Fibroblast of skin of back (primary cell): ENCODE measurements at places on chromosomes 12 and 14.

DNA sequence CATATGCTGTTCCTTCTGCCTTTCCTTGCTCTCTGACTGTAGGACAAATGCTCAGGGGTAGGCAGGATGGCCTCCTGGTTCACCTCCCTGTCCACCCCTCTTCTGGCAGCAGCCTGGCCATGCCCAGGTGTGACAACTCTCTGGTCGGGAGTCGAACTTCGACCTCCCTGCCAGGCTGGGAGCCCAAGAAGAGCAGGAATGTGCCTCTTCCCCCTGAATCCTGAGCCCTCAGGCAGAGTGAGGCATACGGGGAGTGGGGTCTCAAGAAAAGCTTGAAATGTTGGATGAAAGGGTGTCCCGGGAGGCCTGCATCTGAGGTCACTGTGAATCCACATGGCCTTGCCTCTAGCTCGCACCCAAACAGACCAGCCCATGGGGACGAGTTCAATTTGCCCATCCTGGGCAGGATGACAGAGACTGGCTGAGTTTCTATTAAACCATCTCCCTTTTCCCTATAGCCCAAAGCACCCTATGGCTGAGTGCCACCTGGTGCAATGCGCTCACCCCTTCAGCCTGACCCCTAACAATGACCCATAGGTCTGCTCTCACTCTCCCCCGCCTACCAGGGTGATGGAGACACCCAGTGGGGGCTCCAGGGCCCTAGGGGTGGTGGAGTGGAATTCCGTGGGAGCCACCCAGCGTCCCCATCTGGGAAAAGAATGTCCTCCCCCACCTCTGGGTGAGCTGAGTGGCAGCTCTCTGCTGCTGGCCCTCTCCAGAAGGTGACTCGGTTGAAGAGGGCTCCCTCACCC is 52.9 kb upstream of the DIO3 start:
- DNase-seq = no peak

DNA sequence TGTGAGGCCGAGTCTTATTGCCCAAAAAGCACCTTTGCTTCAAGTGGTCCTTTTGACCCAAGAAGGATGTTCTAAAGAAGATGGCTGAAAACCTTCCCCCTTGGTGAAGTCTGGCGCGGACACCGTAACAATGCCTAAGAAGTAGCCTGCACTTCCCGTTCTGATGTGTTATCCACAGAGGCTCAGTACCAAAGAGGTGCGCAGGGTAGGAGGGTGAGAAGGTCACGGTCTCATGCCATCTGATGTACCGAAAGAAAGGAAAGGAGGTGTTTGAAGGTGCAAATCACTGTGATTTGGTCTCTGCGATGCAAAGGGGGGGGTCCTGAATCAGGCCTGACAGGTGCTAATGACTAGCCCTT is 9.9 kb downstream of the PEBP1 start:
- DNase-seq = no peak

DNA sequence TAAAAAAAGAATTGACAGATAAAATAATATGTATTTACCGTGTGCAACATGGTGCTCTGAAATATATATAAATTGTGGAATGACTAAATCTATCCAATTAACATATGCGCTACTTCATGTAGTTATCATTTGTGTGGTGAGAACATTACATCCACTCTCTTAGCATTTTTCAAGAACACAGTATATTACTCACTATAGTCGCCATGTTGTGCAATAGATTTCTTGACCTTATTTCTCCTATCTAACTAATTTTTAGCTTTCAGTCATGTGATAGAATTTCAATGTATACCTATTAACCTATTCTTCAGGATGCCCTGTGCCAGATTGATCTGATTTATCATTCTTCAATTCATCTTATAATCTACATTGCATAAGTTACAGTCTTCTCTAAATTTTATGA is 178.6 kb downstream of the BCAT1 start:
- no peak for DNase-seq

DNA sequence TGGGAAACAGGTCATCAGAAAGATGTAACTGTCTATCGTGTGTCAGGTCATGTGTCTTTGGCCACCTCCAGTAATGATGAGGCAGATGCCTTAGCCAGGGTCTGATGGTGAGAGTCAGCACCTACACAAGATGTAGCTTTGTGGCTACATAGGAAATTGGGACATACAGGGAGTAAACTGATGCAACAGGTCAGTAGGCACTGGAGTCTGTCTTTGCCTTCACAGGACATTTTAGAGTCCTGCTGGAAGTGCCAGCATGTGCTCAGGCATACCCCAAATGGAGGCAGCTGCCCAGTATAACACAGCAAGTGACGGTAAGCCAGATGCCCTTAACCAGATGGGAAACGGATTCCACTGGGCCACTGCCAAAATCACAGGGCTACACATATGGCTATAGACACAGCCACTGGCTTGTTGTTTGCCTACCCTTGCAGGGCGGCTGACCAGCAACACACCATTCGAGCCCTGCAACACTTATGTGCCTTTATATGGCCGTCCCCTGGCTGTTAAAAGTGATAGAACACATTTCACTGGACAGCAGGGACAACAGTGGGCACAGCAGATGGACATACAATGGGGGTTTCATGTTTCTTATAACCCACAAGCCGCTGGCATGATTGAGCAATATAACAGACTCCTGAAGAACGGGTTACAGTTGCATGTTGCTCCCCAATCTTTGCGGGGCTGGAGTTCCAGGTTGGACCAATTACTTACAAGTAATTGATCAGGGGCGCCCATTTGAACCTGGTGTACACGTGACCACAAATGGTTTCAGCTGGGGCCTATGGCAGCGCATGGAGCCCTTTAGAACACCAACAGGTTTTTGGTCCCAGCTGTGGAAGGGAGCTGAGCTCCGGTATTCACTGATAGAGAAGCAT is 12.9 kb upstream of the RNASE12 start:
- no peak for DNase-seq

GRCh38 chr14:80315681-80316080 is 104.4 kb upstream of the DIO2 start:
- peak; percentile 21 for DNase-seq

DNA sequence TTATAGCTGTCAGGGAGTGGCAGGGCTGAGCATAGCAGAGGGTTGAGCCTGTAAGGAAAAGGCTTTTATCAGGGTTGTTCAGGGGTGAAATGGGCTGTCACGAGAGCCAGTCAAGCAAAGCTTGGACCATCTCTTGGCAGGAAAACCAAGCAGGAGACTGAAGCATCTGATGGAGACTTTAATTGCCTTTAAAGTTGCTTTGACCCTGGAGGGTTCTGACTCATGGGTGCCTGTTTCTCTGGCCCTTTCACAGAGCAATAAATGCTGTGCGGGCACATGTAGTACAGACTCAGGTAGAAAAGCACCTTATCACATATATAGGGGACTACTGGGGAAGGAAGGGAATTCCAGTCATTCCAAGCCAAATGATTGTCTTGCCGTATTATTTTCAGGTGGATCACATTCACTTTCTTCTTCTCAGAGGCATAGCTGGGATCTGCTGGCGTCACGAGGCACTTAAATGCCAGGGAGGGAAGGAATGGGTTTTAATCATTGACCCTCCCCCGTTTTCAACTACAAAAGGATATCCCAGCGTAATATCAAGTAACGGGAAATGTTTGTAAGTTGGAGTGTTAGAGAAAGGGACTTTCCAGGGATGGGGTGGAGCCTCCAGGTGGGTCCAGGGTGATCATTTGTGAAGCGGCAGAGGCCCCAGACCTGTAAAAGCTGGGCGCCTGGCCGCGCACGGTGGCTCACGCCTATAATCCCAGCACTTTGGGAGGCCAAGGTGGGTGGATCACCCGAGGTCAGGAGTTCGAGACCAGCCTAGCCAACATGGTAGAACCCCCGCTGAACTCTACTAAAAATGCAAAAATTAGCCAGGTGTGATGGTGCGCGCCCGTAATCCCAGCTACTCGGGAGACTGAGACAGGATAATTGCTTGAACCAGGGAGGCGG is 34.9 kb downstream of the PLEKHD1 start:
- DNase-seq = no peak

- no peak for DNase-seq
Observed at GRCh38 chr14:102063808-102064429, 22.9 kb downstream of the HSP90AA1 start.

DNA sequence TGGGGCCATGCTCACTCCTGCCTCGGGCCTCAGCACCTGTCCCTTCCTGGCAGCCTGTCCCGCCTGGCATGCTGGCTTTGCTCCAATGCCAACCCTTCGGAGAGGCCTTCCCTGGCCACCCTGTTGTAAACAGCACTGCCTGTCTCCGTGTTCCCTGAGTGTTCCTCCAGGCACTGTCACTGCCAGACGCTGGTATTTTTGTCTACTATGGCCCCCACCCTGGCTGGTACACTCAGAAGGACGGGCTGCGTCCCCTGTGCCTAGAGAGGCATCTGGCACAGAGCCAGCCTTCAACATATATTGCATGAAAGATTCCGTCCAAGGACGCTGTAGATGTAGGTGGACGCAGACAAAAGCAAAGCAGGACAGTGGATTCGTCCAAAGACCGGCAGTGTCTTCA is 2.7 kb upstream of the ASPG start:
- DNase-seq = no peak

GRCh38 chr14:67666750-67667449 is 7.5 kb downstream of the VTI1B start:
- DNase-seq = peak; percentile 63

GRCh38 chr12:119208626-119209061 is 29.9 kb downstream of the HSPB8 start:
- peak; percentile 18 for DNase-seq

DNA sequence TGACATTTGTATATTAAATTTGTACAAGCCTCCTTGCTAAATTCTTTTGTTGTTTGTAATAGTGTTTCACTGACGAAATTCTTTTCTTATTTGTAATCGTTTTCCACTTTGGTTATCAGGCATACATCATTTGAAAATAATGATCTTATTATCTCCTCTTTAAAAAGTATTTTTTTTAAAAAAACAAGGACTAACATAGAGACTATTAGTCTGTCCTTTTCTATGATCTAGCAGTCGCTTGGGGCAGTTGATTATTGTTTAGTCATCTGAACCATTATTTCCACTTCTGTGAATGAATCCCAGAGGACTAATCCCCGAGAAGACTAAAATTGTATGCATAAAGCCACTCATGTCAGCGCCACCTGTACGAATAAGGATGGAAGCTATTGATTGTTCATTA is 11.5 kb downstream of the ADGRD1 start:
- peak; percentile 29 for DNase-seq

- no peak for DNase-seq
Observed at GRCh38 chr12:131620520-131620919, 90.4 kb upstream of the SFSWAP start.

- DNase-seq = no peak
Observed at GRCh38 chr14:31320922-31321766, 99.2 kb downstream of the HEATR5A start.

GRCh38 chr14:88804477-88804876 is 11.7 kb upstream of the EML5 start:
- DNase-seq = no peak

GRCh38 chr12:75996861-75997447 is 34.6 kb downstream of the PHLDA1 start:
- DNase-seq = peak; percentile 55

GRCh38 chr12:89261982-89262381 is 90.3 kb downstream of the DUSP6 start:
- no peak for DNase-seq

DNA sequence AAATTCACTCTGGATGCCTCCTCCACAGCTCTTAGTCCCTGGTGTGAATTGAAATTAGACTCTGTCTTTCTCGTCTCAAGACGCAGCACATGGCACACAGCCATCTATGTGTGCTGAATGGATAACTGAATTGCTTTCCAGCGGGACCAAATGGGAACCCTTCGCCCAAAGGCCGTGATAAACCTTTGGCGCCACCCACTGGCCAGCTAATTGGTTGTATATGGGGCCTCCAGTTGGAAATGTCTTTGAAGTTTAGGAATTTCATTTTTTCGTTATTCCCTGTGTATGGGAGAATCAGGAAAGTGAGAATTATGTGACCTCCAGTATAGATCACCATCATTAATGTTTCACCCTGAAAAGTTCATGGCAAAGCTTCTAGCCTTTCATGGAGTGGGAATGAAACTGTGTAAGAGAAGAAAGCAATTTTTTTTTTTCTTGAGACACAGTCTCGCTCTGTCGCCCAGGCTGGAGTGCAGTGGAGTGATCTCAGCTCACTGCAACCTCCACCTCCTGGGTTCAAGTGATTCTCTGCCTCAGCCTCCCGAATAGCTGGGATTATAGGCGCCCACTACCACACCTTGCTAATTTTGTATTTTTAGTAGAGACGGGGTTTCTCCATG is 9.8 kb upstream of the HSP90AA1 start:
- peak; percentile 77 for DNase-seq

DNA sequence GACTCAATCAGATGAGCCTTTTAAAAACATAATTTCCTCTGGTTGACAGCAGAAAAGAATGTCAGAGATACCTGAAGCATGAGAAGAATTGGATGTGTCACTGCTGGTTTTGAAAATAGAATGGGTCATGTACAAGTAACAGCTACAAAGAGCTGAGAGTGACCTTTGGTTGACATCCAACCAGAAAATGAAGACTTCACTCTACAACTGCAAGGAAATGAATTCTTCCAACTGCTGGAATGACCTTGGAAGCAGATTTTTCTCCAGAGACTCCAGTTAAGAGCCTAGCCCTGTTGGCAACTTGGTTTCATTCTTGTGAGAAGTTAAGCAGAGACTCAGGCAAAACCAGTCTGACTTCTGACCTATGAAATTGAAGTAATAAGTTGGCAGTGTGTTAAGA is 505.9 kb downstream of the SLC16A7 start:
- DNase-seq = peak; percentile 90
